Stimulated activated CD4-positive, alpha-beta T cell treated with anti-CD3 and anti-CD28 coated beads, TNF-alpha, amount 100 ng/mL, for 24 hours (primary cell): ENCODE measurements at places on chromosomes 13 and 19.

DNA sequence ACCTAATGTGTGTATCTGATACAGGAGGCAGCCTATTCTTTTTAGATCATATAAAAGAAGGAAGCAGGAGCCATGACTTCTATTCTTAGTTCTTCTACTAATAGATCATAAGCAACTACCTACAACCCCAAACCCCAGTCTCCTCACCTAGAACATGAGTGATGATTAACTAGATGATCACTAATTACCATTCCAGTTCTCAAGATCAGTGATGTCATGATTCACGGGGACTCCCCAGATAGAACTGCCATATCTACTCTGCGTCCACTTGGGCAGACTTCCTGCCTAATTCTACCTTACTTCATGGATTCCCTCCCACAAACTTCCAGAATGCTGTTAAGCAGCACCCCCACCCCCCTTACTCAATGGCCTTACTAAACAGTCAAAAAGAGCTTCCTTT, 380.1 kb downstream of the FGF14 start:
- no peak for DNase-seq

DNA sequence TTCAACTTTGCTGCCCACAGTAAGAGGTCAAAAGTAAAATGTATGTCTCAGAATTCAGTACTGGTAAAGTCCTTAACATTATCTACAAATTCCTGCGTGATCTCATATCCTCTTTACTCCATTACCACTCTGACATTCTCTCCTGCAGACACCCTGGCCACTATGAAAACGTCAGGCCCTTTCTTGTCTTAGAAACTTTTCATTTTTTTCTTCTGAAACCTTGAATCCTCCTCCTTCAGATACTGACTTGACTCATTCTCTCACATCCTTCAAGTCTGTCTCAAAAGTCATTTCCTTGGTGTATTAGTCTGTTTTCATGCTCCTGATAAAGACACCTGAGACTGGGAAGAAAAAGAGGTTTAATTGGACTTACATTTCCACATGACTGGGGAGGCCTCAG, 262.3 kb downstream of the POU4F1 start:
- DNase-seq: no peak

GRCh38 chr13:20709782-20710181, 6.3 kb downstream of the IL17D start:
- DNase-seq: no peak

DNA sequence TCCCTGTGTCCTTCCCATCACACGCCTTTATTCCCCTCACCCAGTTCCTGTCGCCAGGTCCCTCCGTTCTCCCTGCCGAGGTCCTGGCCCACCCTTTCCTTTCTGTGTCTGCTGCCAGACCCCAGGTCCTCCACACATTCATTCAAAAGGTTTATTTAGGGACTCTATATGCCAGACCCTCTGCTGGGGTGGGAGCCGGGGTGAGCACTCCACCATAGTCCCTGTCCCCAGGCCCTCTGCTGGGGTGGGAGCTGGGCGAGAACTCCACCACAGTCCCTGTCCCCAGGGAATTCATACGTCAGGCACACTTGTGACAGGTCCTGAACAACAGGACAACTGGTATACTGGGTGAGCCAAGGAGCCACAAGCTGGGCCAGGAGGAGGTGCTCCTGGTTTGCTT, 34.4 kb upstream of the TUBGCP3 start:
- no peak for DNase-seq

GRCh38 chr19:50383001-50383851, 921 bp upstream of the POLD1 start:
- DNase-seq: no peak

- DNase-seq: no peak
These were observed 28.7 kb downstream of the LATS2 start for GRCh38 chr13:21032656-21033055.

DNA sequence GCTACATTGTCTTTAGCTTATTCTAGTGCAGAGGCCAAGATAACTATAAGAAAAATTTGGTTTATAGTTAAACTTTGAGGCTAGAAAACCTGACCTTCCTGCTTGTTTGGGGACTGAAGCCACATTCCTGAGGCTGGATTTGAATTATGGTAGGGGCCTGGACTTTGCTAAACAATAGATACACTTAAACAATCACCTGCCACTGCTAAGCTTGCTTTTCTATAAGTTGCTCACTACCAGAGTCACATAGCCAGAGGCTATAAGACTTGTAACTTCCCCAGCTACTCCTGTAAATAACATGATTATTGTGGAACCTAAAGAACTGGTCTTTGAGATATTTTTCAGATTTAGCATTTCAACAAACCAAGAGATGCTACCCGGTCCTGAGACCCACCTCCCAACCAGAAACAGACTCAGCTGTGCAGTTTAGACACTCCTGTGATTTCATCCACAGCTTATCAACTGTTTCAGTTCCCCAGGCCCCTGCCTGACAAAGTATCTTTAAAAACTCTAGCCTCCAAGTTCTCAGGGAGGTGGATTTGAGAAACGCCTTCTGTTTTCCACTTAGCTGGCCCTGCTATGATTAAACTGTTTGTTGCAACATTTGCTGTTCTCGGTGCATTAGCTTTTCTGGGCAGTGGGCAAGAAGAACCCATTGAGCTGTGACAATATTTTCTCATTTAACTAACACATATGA, 77.7 kb downstream of the MIPEP start:
- DNase-seq: no peak

- no peak for DNase-seq
These were observed 137.3 kb upstream of the FNDC3A start for GRCh38 chr13:48838193-48838973.

DNA sequence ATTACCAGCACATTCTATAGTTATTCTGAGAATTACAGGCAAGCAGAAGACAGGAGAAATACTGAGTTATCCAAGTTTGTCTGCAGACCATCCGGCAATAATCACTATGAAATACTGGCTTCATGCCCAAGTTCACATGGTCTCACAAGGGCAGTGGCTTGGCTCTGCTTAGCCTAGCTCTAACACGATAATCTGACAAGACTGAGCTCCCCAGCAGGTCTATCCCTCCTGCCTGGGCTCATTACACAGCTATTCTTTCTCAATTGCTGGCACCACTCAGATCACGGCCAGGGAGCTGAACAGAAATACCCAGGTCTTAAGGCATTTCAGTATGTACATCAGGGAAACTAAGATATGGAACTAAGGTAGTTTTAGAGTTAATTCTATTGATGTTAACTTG, 361.6 kb upstream of the PCDH20 start:
- DNase-seq: no peak

DNA sequence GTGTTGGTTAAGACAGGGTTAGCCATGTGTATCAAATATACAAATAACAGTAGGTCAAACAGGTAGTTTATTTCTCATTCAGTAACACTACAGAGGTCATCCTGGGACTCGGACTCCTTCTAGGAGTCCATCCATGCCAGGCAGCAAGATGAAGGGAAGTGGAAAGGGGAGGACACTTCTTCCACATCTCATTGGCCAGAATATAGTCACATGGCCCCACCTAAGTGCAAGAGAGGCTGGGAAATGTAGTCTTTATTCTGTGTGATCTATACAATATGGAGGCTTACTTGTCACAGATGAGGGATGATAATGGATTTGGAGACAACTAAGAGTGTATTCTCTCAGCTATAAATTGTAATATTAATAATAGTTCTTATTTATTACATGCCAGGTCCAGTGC, 31.1 kb downstream of the RDH8 start:
- no peak for DNase-seq

GRCh38 chr13:27965343-27965739, 3.8 kb downstream of the CDX2 start:
- DNase-seq: no peak

DNA sequence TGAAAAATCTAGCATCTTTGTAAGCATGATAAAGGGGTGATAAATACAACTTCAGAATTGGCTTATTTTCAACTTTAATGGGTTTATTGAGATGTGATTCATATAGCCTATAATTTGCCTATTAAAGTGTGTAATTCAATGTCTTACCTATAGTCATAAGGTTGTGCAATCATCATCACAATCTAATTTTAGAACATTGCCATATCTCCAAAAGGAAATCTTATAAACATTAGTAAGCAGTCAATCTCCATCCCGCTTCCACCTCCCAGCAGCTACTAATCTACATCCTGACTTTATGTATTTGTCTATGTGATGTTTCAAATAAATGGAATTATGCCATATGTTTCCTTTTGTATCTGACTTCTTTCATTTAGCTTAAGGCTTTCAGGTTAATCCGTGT, 145.2 kb upstream of the KLHL1 start:
- no peak for DNase-seq

DNA sequence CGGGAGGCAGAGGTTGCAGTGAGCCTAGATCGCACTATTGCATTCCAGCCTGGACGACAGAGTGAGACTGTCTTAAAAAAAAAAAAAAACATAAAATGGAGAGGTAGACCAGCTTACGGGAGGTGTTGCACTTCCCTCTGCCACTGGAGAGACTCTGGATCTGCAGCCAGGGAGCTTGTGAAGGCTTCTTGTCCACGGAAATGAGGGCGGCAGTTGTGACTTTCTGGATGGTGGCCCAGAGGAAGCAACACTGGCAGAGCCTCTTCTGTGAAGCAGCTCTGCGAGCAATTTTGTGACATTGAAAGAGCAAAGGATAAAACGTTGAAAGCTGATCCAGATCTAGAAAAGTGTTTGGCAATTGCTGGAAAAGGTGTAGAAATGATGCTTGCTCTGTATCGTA, 10.4 kb downstream of the SPINT2 start:
- no peak for DNase-seq

DNA sequence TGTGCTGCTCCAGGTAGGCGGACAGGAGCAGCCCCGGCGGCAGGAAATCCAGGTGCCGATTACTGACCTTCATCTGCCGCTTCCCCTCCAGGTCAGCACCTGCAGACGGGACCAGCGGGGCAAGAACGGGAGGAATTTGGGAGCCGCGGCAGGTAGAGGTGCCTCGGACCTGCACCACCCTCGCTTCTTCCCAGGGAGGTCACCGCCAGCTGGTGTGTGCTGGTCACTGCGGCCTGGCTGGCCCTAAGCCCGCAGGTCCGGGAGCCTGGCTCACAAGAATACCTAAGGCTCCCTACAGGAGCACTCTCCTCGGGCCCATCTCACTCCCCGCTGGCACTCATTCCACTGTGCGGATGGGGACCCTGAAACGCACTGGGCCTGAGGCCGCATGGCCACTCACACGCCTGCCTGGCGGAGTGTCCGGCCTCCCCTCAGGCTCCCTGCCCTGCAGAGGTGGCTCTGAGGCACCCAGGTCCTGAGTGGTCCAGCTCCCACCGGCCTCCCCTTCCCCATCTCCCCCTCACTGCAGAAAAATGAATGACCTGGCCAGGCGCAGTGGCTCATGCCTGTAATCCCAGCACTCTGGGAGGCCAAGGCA, 4.3 kb downstream of the RNU6-9 start:
- no peak for DNase-seq

- DNase-seq: no peak
These were observed 2.4 kb downstream of the ATP8B3 start for GRCh38 chr19:1809678-1810077.

GRCh38 chr13:21012841-21013681, 48.3 kb downstream of the LATS2 start:
- no peak for DNase-seq

- no peak for DNase-seq
These were observed 1152.9 kb downstream of the SLITRK1 start for GRCh38 chr13:82729401-82729800.
